GM13977 (cell line): ENCODE measurements at places on chromosomes 2 and 18.

- no peak for DNase-seq
Observed at GRCh38 chr18:52200406-52200805, 139.6 kb upstream of the DCC start.

- no peak for DNase-seq
Observed at GRCh38 chr2:168198476-168199207, 48.8 kb downstream of the STK39 start.

DNA sequence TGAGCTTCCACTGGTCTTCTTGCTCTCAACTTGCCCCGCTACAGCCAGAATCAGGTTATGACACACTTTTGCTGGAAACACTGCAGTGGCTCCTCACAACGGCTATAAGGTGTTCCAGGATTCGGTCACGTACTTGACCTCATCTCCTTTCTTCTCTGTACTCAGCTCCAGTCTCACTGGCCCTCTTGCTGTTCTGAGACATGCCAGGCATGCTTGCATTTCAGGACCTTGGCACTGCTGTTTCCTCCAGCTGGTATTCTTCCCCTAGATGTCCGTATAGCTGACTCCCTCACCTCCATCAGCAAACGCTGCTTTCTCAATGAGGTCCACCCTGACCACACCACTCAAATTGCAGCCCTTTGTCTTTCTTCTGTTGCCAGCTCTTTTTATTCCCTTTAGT is 31.9 kb upstream of the C1GALT1C1L start:
- DNase-seq: no peak

DNA sequence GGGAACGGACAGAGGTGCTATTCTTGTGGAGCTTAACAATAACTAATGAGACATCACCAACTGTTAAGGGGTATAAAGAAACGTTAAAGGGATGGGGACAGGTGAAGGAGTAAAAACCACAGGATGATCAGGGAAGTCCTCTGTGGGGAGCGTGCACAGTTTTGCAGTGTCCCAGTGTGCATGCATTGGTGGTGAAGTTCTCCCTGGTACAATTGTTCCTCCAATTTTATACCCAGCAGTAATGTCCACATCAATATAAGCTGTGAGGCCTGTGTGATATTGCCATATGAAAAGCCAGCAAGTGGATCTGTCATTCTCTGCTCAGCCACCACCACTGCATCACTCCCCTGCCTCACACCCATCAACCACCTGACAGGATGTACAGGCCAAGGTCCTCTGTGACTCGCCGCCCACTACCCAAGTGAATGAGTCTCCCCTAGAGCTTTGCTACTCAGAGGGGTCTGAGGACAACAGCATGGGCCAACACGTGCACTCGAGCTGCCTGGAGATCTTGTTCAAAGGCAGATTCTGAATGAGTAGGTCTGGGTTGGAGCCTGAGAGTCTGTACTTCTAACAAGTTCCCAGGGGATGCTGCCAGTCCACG is 4.6 kb downstream of the MLPH start:
- DNase-seq: no peak

DNA sequence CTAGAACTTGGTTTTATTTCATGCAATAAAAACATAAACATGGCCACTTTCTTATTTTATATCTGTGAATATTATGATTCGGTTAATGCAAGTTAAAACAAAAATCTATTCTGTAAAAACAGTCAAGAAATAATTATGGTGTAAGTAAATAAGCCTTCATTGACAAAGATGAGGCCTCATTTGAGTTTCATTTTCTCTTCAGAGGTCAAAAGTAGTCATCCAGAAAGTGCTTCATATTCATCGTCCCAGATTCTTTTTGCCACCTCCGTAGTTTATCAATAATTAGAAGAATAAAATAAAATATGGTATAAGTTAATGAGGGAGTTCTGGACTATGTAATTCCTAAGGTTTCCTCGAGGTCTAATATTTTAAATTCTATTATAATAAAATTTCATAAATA is 19.4 kb upstream of the HNRNPA3 start:
- no peak for DNase-seq

DNA sequence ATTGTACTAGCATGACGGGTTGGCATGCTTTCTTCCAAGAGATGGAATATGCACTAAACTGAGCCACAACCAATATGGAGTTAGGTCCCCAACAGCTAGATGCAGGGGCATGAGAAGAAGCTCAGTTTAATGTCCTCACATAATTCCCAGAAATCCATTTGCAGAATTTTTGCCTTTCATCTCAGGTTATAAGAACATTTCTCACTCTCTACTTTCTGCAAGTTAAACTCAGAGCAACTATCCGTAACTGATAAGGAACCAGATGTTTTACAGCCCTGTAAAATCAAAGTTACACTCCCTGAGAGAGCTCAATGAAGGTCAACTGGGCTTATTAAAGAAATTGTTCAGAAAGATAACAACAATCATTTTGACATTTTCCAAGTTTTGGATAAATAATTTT is 30.7 kb downstream of the COPS8 start:
- DNase-seq: no peak

DNA sequence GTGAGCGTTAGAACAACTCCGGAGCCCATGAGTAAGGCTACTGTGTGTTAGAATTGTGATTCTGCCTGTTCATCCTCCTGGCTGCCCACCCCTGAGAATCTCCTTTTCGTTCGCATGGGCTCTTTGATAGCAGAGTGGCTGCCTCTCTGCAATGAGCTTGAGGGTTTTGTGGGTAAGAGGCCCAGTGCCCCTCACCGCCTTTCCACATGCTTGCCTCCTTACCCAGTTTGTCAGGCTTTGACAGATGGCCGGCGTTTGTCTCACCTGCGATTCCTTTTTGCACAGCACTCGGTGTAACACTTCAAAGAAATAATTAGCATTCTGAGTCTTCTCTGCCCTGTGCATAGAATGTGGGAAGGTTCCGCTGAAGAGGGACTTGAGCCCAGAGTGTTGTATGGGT is 138.0 kb downstream of the RHBDD1 start:
- DNase-seq: no peak

DNA sequence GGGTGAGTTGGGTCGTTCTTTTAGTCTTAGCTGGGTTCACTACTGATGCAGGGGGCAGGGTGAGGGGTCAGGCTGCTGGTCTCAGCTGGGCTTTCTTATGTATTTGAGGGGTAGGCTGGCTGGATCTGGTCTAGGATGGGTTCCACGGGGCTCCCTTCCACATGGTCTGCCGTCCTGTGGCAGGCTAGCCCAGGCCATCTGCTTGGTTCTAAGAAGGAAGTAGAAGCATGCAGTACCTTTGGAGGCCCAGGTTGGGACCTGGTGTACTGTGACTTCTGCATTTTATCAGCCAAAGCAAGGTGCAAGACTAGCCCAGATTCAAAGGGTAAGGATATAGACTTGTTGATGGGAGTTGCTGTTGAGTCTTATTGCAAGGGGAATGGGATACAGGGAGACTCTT is 35.5 kb upstream of the MGAT5 start:
- DNase-seq: no peak
